ENCODE measurements at places on chromosomes 2 and 18.

DNA sequence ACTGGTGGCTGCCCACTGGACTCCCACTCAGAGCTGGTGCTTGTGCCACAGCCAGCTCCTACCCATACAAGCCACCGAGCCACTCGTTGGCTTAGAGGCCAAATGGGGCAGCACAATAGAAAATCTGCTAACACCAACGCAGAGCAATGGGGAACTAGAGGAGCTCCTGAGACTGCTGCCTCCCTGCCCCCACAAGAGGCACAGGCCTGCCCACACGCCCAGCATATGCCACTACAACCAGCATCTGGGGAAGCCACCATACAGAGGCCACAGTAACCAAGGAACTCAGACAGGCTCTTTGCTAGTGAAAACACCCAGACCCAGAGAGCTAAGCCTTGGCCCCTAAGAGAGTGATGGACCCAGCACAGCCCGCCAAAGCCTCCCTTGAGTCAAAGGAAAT is 231.2 kb upstream of the RAB6C start:
- no peak for DNase-seq

GRCh38 chr2:221388891-221389290 is 183.2 kb downstream of the EPHA4 start:
- DNase-seq, result no peak

DNA sequence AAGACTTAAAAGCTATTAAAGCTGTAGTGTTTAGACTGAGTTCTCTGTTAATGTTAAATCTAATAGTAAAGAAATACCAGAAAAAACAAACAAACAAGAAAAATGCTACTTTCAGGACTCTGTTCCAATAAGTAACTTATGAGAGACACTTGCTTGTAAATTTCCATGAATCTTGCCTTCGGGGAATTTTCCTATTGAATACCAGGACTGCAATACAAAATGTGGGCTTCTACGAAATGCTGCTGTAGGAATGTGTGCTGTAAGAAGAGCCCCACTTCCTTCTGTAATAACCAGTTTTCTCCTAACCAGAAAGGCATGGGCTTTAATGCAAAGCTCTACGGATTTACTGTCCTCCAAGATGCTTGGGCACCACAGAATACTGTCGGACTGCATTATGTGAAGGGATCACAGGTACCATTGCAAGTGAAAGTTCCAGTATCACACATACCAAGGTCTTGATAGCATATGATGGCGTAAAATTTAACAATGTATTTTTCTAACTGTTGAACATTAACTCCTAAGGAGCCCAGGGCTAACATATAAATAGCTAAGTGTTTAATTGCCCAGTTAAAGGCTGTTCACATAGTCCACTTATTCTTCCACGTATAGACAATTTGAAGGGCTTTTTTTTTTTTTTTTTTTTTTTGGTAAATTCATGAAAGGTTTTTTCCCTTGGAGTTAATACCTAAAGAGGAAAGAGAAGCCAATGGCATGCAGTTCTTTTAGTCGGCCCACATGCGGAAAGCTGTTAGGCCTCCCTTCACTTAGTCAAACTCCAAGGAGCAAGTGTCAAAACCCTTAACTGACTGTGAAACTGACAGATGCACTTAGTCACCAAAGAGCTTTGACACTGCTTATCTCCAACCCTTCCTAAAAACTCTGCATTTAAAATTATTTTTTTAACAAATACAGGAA is 564.0 kb upstream of the POU3F3 start:
- DNase-seq, result no peak

DNA sequence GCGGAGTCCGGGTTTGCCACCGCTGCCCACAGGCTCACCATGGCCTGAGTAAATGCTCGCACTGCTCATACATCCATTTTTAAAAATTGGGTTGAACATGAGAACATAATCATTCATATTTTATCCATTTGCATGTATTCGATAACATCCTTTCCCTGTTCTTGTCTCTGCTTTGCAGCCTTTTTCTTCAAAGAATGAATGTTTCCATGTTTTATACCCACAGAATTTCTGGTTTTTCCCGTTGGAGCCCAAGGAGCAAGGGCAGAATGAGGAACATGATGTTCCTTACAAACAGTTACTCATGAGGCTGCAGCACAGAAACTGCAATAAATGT is 146.5 kb downstream of the CCDC74A start:
- DNase-seq, result no peak

GRCh38 chr2:68741805-68742306 is 7.2 kb downstream of the ARHGAP25 start:
- DNase-seq, result no peak

GRCh38 chr2:189076572-189076971 is 102.4 kb downstream of the COL3A1 start:
- no peak for DNase-seq

- no peak for DNase-seq
Measured at GRCh38 chr2:162103443-162104009, 29.5 kb upstream of the DPP4 start.

GRCh38 chr18:50814395-50814794 is 5.4 kb downstream of the MRO start:
- DNase-seq, result no peak

GRCh38 chr2:213627835-213628460 is 343.7 kb downstream of the SPAG16 start:
- no peak for DNase-seq

DNA sequence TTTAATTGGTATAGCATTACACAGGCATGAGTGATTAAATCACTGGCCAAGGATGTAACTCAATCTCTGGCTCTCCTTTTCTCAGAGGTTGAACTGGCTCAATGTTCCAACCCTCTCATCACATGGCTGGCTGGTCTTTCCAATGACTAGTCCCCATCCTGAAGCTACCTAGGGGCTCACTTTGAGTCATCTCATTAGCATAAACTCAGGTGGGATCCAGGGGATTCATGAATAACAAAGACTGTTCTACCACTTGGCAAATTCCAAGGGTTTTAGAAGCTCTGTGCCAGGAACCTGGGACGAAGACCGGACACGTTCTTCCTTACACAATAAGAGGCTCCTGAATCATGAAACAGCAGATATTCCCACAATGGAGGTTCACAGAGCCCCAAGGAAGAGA is 145.0 kb upstream of the SPATS2L start:
- no peak for DNase-seq

- no peak for DNase-seq
Measured at GRCh38 chr2:109217362-109218086, 88.5 kb downstream of the SH3RF3 start.

DNA sequence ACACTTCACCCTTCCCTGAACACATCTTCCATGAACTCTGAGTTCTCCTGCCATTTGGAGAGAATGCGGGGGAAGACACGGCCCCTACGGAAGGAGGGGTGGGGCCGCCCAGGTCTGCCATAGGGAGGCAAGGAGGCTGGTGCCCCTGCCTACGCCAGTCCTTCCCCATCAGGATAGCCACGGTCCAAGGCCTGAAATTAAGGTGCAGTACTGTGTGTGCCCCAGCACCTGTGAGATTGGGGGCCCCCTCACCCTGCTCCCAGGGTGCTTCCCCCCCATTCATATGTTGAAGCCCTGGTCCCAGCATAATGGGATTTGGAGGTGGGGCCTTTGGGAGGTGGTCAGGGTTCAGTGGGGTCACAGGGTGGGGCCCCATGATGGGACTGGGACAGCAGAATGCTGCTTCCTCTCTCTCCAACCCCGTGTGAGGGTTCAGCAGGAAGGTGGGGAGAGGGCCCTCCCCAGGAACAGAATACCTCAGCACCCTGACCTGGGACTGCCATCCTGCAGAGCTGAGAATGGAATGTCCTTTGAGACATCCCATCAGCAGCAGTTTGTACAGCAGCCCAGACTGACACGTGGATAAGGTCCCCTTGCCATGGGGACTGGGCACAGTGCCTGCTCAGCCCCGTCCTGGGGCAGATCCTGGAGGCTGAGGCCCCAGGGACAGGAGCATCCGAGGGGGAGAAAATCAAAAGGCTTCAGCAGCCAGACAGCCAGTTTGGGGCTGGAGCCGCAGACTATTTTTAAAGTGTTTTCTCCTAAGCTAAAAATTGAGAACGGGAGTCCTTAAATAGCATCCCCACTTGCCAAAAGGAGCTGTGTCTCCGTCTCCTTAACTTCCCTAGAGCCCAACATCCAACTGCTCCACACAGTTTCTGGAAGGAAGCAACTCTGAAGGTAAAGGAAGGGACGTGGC is 105.1 kb downstream of the NDUFA10 start:
- DNase-seq, result no peak

DNA sequence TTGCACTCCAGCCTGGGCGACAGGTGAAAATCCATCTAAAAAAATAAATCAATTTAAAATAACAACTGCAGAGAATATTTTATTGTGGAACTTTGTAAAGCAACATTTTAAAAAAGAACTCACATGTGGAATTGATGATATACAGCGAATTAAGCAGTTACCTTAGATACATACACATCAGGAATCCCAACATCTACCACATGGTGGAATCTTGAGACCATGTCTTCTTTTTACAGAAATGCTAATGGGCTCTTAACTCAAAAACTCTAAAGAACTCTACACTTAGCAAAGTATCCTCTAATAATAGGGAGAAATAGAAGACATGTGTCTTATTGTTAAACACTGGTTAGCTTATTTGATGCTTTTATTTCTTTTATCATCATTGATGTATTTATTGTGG is 373.6 kb downstream of the CDH7 start:
- no peak for DNase-seq

- no peak for DNase-seq
Measured at GRCh38 chr18:23077493-23078256, 57.6 kb upstream of the CABLES1 start.

DNA sequence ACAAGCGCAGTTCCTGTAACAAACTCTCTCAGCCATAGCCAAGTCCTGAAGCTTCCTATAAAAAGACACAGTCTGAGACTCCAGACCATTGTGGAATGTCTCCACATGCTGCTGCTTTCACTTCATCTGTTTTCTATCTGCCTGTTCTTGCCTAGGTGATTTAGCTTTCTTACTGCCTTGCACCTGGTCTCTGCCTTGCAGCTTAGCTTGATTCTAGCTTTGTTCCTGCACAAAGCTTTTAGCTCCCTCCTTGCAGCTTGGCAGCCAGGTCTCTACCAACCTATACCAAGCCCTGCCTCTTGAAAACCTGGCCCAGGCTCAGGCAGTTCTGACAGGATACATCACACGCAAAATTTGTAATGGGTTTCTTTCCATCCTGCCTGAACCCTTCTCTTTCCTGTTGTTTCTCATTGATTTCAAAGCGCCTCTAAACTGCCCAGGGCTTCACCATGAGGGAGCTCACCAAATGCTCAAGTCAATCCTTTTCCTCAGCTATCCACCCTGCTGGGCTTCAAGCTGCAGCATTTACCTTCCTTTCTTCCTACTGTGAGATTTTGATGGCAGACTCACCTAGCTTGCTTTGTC is 941.3 kb upstream of the NXPH2 start:
- no peak for DNase-seq

DNA sequence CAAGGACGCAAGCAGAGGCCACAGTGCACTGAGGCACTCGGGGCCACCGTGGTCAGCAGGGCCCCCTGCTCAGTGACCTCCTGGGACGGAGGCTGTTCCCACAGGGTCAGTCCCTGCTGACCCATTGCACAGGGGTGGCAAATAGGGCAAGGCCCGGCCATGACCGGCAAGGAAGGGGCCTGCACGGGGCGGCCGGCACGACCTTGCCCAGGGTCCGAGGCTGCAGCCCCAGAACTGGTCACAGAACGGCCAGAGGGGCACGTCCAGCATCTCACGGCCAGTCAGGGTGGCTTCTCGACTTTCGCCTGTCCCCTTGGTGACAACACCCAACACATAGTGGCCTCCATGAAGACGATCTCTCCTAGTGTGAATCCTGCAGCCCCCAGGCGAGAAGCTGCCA is 27.6 kb upstream of the OTOS start:
- DNase-seq, result no peak

DNA sequence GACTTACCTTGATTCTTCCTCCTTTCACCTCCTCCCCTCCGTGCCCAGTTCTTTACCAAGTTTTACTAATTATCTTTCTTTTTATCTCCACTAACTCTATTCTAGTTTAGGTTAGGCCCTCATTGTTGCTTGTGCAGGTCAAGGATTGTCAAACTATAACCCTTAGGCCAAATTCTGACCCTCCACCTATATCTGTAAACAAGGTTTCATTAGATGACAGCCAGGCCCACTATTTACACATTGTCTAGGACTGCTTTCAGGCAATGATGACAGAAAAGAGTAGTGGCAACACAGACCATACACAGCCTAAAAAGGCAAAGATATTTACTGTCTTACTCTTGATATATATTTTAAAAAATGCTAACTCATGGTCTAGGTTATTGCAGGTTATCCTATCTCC is 212.0 kb downstream of the RAD51AP2 start:
- no peak for DNase-seq

DNA sequence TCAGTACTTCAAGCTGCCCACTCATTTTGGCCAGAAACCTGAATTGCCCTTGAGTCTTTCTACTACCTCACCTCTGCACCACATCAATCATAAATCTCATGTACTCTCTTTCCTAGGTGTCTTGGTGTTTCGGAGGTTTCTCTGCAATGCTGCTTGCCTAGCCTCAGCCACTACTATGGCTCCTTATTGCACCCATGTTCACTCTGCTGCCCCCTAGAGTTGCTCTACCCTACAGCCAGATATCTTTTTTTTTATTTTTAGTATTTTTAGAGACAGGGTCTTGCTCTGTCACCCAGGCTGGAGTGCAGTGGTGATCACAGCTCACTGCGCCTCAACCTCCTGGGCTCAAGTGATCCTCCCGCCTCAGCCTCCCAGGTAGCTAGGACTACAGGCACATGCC is 413.0 kb downstream of the PTPRM start:
- no peak for DNase-seq

DNA sequence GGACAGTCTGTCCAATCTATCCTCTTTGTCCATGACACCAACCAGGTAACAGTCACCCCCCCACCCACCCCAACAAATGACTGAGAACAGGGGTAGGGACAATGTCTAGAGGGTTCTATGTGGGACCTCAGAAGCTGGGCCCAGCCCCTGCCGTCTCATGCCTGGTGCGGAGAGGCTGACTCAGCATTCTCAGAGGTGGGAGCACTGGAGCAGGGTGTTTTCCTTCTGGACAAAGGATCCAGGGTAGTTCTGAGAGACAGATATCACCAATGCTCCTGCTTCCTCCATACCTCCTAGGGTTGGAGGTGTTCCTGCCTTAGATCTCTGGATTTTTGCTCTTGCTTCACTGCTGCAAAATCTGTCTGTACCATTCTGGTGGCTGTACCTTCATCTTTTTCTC is 33.9 kb upstream of the SP100 start:
- DNase-seq, result no peak

- no peak for DNase-seq
Measured at GRCh38 chr18:48472610-48473009, 63.4 kb upstream of the ZBTB7C start.

- DNase-seq, result no peak
Measured at GRCh38 chr2:205011031-205011430, 465.8 kb downstream of the PARD3B start.

- no peak for DNase-seq
Measured at GRCh38 chr2:173353556-173353955, 1.1 kb upstream of the CDCA7 start.

GRCh38 chr18:48735080-48735676 is 196.3 kb downstream of the CTIF start:
- DNase-seq, result no peak

- DNase-seq, result no peak
Measured at GRCh38 chr18:74902147-74902455, 304.4 kb downstream of the ZNF407 start.

- DNase-seq, result no peak
Measured at GRCh38 chr2:31725444-31725843, 144.7 kb upstream of the SRD5A2 start.

GRCh38 chr2:170586571-170587095 is 128.5 kb upstream of the SP5 start:
- DNase-seq, result no peak

Data from stimulated activated CD8-positive, alpha-beta memory T cell treated with anti-CD3 and anti-CD28 coated beads, Interleukin-15, amount 100 ng/mL, for 24 hours (primary cell).